ENCODE measurements at places on chromosomes 16 and 17.

DNA sequence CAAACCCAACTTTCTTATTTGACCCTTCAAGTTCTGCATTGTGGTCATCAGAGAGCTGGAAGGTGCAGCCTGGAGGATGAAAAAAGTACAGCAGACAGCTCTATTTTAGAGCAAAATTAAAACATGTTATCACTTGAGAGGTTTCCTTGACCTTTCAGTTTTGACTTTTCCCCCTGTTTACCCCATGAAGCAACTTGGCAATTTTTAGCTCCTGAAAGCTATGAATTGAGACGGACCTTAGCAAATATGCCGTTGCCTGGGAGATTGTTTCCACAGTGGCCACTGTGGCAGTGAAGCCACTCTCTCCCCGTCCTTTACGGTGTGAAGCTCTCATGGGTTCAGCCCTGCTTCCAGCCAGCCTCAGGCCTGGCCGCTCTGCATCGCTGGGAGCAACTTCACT, 398.6 kb downstream of the CPPED1 start:
- no peak for DNase-seq

DNA sequence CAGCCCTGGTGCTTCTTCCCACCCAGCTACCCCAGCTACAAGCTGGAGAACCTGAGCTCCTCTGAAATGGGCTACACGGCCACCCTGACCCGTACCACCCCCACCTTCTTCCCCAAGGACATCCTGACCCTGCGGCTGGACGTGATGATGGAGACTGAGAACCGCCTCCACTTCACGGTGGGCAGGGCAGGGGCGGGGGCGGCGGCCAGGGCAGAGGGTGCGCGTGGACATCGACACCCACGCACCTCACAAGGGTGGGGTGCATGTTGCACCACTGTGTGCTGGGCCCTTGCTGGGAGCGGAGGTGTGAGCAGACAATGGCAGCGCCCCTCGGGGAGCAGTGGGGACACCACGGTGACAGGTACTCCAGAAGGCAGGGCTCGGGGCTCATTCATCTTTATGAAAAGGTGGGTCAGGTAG, 3.6 kb downstream of the GAA start:
- DNase-seq: no peak

GRCh38 chr16:54446639-54447038, 160.1 kb upstream of the IRX3 start:
- DNase-seq: no peak

GRCh38 chr17:31907342-31907962, 5.9 kb upstream of the UTP6 start:
- DNase-seq: no peak

- no peak for DNase-seq
These were observed 82.3 kb upstream of the CIBAR2 start for GRCh38 chr16:85194307-85195270.
